IMR-90 (cell line): ENCODE measurements at places on chromosomes 7 and 10. TPM values are rescaled to one million over a fixed set of nuclear protein-coding genes. Genes with fewer than 3 reads are reported as not detected.

Gene SH2D4B
- total RNA-seq, result not detected in 2 replicates

- no peak for DNase-seq
Observed at GRCh38 chr10:5563321-5563961, 38.7 kb downstream of the CALML3 start.

DNA sequence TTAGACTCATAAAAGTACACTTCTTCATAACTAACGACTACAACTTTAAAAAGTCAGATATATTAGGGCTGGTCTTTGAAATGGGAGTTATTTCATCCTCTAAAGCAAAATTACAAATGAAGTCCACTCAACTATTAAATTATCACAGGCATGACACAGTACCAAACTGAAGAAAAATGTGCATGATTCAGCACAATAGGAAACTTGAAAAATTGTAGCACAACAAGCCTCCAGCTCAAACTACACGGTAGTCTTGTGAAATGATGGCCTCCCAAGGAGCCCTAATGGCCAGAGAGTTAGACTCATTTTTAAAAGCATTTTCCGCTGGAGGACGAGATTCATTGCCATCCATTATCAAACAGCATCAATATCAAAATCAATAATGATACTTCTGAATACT, 76.4 kb downstream of the MAGI2 start:
- DNase-seq, result peak; percentile 50

DNA sequence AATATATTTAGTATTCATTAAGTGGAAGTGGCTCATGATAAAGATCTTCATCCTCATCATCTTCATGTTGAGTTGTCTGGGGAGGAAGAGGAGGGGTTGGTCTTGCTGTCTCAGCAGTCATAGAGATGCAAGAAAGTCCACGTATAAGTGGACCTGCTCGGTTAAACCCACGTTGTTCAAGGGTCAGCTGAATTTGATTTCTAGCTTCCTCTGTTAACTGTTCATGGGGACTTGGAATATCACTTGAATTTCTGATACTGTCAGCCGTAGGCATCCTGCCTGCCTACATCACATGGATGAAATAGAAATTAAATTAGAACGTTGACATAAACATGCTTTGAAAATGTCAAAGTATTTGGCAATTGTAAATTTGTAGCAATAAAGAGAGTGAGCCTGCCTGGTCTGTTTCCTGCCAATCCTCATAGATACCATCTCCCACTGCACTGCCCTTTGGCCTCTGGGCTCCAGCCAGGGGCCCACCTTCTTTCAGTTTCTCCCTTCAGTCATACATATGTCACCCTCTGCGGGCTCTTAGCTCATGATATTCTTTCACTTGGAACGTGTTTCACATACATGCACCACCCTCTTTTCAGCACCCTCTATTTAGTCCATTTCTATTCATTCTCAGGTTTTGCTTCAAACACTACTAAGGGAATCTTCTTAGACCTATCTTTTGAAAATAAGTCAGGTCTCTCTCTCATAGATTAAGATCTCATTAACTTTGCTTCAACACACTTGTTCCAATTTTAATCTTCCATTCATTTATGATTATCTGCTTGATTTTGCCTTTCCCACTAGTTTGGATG, 376.3 kb downstream of the IPMK start:
- DNase-seq, result no peak

DNA sequence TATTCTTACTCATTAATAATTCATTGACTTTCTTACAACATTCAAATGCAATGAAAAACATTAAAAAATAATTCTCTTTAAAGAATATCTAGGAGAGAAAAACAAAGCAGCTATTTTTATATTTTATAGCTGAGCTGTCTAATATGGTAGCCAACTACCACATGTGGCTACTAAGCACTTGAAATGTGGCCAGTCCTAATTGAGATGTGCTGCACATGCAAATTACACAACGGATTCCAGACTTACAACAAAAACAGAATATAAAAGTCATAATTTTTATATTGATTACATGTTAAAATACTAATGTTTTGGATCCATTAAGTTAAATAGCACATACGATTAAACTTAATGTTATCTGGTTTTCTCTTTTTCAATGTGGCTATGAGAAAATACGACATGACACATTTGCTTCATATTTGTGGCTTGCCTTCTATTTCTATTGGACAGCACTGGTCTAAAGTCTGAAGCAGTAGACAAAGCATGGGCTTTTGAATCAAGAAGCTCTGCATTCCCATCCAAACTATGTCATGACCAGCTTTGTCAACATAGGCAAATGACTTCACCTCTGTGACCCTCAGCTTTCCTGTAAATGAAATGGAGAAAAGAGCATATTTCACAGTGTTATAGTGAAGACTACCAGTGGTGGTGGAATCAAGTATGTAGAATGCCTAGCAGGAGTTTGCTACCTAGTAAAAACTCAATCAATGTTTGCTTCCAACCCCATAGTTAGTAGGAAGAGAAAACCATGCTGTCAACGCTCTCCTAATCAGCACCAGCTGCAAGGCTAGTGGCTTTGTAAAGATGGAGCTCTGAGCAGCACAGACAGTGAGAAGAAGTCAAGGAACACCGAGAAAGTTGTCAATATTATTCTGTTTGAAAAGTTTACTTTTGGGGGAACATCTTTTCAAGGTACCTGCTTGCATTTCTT, 37.1 kb upstream of the GDF10 start:
- DNase-seq, result peak; percentile 17
